ENCODE measurements at places on chromosomes 5 and 9.

- DNase-seq: no peak
These were observed 49.6 kb upstream of the RXRA start for GRCh38 chr9:134276453-134277245.

GRCh38 chr9:121235512-121235911 lies 32.5 kb upstream of the GSN start:
- no peak for DNase-seq

DNA sequence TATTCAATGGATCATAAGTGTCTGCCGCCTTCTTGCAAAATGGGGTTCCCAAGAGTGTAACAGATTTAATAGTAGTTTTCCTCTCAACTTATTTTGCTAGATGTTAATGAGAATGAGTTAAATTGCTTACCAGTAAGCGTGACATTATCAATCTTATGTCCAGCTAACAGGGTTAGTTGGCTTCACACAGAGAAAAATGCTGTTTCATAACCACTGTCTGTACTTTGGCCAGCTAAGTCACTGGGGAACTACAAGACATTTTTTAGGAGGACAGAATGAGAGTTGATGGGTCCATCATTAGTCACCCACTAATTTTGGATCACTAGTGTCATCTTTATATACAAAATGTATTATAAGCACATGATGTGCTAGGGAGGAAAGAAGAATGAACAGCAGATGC lies 1.4 kb downstream of the CDC37L1 start:
- no peak for DNase-seq

- DNase-seq: no peak
These were observed 1683.2 kb downstream of the MAT2B start for GRCh38 chr5:165188556-165189175.

DNA sequence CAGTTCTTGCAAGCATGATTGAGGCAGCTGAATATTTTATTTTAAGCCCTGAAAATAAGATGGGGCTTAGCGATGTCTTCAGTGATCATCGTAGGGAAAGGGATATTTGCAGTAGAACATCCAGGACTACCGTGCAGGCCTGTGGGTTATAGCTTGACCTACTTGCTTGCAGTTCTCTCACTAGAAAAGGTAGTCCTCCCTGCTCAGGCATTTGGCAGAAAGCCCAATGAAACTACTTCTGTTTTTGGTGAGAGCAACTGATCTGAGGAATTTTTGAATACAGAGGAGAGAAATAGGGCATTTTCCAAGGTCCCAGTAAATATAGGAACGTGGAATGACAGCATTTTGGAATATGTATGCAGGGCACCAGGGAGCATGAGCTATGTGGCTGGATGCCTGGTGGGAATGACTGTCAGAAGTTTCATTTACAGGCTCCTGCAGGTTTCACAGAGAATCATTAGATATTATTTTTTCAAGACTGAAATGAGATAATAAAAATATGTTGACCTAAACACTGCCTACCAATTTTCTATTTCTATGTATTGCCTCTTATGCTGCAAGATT lies 417.9 kb upstream of the ACTBL2 start:
- DNase-seq: no peak

- no peak for DNase-seq
These were observed 209.5 kb downstream of the CD180 start for GRCh38 chr5:66987126-66987525.

DNA sequence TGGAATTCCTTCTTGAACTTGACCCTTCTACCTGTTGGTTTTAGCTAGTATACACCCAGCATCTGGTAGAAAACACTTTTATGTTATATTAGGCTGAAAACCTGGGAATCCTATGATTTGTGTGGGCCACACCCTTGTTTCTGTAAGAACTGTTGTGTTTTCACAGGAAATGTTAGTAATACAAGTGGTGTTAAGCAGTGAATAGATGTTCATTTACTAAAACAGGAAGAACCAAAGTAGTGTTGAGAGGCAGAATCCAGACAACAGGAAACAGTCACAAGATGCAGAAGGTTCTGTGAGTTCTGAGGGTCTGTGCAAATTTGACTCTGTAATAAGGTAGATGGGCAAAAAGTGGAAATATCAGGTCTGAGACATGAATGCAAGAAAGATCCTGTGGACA lies 73.0 kb upstream of the RAI14 start:
- no peak for DNase-seq

GRCh38 chr5:15926586-15926985 lies 253.0 kb downstream of the MARCHF11 start:
- no peak for DNase-seq

GRCh38 chr9:127244609-127245601 lies 19.7 kb upstream of the GARNL3 start:
- peak; percentile 86 for DNase-seq

- no peak for DNase-seq
These were observed 414.4 kb downstream of the BRINP1 start for GRCh38 chr9:118954857-118955256.

- DNase-seq: no peak
These were observed 155.6 kb downstream of the PARP8 start for GRCh38 chr5:50822046-50822445.

All from stimulated activated CD4-positive, alpha-beta T cell treated with anti-CD3 and anti-CD28 coated beads, Interleukin-15, amount 100 ng/mL, for 1 hour (primary cell).